DND-41 (cell line): ENCODE measurements at places on chromosomes 4 and X.

DNA sequence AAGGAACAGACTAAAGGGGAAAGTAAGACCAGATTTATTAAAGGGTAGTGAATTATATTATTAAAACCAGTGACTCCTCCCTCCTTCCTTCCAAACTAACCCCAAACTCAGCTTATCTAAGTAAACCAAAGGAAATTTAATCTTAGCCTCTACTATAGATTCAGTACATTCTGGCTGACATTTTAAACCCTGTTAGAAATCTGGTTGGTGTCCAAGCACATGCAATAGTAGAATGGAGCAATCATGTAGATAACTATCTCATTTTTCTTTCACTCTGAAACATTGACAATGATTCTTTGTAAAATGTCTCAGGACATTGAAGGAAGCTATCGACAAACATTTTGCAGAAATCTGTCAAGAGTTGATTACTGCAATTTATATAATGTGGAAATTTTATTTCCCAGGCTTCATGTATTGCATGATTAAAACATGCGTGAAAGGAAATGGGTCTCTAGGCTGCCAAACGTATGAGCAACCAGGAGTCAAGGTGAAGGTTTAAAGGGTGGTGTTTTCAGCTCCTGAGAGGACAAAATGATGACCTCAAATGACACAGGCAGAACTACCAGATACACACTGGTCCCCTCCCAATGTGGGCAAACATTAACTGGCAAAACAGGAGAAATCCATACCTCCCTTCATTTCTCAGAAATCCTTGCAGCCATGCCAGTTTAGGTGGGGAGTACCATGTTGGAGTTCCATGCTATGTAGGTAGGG lies 58.2 kb upstream of the RBM47 start:
- DNase-seq = no peak

- DNase-seq = no peak
These were observed 108.5 kb downstream of the FAM53A start for GRCh38 chr4:1575418-1576303.

GRCh38 chr4:97404876-97405523 lies 738.3 kb downstream of the STPG2 start:
- DNase-seq = no peak

- DNase-seq = no peak
These were observed 171.9 kb downstream of the TMA16 start for GRCh38 chr4:163666332-163666873.
